Stimulated activated CD4-positive, alpha-beta T cell treated with anti-CD3 and anti-CD28 coated beads, Interleukin-1b, Interleukin-23, amount 100 ng/mL, for 1 hour (primary cell): ENCODE measurements at places on chromosomes 6 and 20.

DNA sequence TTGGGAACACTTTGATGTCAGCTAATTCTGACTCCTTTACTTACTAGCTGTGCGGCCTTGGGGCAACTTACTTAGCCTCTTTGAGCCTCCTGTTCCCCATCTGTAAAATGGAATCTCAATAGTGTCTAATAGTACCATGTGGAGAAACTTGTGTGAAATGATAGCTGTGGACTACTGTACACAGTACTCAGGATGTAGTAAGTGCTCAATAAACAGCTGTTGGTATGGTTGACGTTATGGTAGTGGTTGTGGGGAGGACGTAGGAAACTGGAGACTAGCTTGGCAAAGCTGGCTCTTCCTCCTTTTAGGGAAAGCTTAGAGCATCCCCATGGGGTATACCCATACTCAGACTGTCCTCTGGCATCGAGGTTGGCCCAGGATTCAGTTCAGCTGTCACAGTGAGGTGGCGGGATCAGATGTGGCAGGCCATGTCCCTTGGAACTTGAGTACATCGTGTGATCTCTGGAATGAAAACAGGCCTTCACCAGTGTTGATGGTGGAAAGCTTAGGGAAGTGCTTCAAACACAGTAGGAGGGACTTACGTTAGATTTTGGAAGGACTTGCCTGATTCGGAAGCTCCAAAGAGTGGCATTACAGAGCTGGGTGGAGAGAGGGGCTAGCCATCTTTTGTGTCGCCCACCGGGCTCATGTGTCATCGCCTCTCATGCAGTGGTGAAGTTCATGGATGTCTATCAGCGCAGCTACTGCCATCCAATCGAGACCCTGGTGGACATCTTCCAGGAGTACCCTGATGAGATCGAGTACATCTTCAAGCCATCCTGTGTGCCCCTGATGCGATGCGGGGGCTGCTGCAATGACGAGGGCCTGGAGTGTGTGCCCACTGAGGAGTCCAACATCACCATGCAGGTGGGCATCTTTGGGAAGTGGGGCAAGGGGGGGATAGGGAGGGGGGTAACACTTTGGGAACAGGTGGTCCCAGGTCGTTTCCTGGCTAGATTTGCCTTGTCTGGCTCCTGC is 7.1 kb downstream of the VEGFA start:
- no peak for DNase-seq

DNA sequence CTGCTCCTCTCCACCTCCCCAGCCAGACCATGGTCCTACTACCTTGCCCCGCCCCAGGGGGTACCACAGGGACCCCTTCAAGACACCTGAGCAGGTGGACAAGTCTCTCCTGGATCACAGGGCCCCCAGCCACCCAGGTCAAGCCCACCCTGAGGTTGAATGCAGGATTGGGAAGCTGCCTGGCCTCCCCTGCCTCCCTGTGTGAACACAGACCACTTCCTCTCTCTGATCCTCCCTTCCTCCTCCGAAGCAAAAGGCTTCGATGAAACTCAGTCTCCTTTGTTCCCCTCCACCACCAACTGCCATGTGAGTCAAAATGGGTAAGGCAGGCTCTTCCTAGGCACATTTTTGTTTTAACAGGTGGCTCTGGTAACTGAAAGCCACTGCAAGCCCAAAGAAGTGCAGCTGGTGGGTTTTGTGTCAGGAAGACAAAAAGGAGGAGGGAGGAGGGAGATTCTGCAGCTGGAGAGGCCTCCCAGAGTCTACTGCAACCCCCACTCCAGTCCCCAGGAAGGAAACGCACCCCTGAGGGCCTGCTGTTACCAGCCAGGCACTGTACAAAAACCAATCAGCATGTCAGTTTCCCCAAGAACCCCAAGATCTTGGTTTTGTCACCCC is 5.4 kb downstream of the ADA start:
- DNase-seq = no peak

GRCh38 chr20:24146231-24146634 is 157.7 kb upstream of the GGTLC1 start:
- DNase-seq = no peak

GRCh38 chr20:53247468-53248103 is 275.4 kb downstream of the TSHZ2 start:
- DNase-seq = no peak

DNA sequence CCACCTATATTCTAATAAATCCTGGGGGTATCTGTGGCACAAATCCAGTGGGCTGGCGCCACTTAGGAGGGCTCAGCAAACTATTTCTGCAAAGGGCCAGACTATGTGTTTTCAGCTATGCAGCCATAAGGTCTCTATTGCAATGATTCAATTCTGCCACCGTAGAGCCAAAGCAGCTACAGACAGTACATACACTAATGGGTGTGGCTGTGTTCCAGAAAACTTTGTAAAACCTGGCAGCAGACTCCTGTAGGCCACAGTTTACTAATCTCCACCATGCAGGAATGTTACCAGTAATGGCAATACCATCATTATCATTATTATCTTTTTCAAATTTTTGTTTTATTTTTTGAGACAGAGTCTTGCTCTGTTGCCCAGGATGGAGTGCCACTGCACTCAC is 65.7 kb downstream of the SULF2 start:
- no peak for DNase-seq
